ENCODE measurements at places on chromosomes 6 and 20. TPM values are rescaled to one million over a fixed set of nuclear protein-coding genes. Genes with fewer than 3 reads are reported as not detected.

The HLA-DPB1 gene
- 25.4 TPM for total RNA-seq

DNA sequence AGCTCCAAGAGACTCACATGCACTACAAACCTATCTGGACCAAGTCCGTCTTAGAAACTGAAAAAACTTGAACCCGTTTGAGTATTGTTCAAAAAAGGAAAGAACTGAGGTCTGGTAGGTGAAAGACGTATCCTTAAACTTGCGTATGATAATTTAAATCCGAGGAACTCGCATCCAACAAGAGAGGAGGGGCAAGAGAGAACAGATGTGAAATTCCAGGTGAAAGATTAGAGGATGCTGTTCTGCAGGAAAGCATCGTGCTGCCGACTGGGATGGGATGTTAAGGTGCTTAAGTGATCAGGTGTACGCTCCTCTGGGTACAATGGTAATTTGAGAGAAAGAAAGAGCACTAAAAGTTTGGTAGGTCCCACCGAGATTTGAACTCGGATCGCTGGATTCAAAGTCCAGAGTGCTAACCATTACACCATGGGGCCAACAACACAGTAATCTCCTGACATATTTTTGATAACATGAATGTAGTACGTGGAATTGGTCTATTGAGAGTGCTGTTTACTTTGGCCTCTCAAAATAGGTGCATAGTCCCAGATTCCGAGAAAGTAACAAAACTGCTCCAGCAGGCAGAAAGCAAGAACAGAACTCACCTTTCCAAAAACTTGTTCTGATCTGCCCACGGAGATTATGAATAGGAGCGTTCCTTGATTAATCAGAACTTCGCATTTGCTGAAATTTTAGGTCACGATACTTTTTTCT is 53.5 kb upstream of the BTN3A2 start:
- peak; percentile 73 for DNase-seq

DNA sequence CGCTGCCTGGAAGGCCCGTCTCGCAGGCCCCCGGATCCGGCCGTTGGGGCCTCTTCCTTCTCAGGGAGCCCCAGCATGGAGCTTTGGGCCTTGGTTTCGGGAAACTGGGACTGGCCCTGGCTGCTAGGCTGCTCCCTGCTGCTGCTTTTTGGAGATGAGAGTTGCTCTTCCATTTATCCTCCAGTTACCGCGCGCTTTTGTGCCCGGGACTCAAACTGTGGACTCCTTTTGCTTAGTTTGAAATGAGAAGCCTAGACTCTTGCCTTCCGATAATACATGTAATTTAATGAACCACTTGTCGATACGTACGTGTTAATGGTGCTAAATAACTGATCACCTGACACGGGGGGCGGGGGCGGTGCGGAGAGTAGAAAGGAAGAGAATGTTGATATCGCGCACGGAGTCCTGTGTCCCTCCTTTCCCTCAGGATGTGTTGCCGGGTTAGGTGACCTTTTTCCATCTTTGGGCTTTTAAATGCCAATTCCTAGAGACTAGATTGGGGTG is 968 bp downstream of the PHF3 start:
- DNase-seq, result peak; percentile 46

DNA sequence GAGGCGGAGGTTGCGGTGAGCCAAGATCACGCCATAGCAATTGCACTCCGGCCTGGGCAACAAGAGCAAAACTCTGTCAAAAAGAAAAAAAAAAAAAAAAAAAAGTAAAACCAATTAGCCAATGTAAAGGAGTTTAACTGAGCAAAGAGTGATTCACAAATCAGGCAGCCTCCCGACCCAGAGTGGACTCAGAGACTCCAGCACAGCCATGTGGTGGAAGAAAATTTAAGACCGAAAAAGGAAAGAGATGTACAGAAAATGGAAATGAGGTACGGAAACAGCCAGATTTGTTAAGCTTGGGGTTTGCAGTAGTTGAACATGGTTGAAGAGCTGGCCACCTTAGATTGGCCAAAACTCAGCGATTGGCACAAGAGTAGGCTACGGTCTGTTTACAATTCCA is 51.4 kb downstream of the ERMARD start:
- no peak for DNase-seq

DNA sequence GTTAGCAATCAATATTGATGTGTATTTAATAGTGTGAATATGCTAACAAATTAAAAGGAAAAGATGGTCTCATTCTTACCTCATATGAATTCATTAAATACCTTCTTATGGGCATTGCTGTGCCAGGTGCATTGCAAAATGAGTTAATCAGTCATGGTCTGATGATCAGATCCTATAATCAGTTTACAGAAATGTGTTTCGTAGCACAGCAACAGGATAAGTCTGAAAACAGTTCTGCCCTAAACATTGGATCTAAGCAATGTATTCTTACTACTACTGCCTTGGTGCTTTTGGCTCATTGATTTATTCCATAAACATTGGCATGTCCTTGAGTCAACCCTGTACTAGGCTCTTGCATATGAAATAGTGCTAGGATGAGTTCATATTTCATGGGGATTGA is 417.0 kb upstream of the JAG1 start:
- no peak for DNase-seq

Measured in H4 (cell line).